ENCODE measurements at places on chromosomes 1 and 21.
A peak's percentile ranks its signal among the peaks of the same experiment; 100 is the strongest.

- DNase-seq: peak; percentile 76
These were observed 99.7 kb upstream of the IRF2BP2 start for GRCh38 chr1:234709473-234710228.

GRCh38 chr21:42438316-42439205, 34.9 kb downstream of the UBASH3A start:
- no peak for DNase-seq

DNA sequence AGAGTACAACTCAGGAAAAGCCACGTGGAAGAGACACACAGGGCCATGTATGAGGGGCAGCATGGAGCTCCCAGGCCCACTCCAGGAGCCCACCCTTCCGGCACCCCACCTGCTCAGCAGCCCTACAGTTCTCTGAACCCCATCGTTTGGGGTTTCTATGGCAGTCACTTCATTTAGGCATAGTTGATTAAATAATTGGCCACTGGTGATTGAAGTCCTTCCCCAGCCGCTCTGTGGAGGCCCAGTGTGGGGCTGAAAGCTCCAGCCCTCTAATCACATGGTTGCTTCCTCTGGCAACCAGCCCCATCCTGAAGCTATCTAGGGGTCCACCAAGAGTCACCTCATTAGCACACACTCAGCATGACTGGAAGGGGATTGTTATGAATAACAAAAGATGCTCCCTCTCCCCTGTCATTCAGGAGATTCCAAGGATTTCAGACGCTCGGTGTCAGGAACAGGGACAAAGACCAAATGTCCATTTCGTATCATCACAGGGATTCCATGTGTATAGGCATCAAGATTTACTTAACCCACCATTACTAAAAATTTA, 12.2 kb upstream of the S100A7A start:
- no peak for DNase-seq

- DNase-seq: no peak
These were observed 26.8 kb downstream of the IFI44 start for GRCh38 chr1:78676347-78676982.

GRCh38 chr1:112754116-112754628, 39.0 kb upstream of the PPM1J start:
- DNase-seq: no peak

GRCh38 chr1:3809680-3810079, 13.4 kb upstream of the LRRC47 start:
- DNase-seq: no peak

GRCh38 chr1:102655034-102655433, 453.3 kb downstream of the COL11A1 start:
- DNase-seq: no peak

GRCh38 chr1:108742253-108742652, 4.2 kb upstream of the STXBP3 start:
- no peak for DNase-seq

DNA sequence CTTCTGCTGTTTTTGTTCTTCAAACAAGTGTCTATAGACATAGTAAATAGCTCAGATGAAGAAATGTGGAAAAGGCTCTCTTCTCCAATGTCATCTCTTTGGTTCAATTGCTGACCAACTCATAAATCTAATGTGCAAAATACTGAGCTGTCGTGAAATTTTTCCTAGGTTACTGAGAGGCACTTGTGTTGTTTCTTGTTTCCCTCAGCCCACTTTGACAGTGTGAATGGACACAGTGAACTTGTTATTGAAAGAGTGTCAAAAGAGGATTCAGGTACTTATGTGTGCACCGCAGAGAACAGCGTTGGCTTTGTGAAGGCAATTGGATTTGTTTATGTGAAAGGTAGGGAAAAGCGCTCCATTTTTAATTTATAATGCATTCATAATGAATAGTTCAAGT, 245.3 kb downstream of the TPR start:
- no peak for DNase-seq

- DNase-seq: no peak
These were observed 150.0 kb downstream of the TOMM20 start for GRCh38 chr1:234978397-234979295.

DNA sequence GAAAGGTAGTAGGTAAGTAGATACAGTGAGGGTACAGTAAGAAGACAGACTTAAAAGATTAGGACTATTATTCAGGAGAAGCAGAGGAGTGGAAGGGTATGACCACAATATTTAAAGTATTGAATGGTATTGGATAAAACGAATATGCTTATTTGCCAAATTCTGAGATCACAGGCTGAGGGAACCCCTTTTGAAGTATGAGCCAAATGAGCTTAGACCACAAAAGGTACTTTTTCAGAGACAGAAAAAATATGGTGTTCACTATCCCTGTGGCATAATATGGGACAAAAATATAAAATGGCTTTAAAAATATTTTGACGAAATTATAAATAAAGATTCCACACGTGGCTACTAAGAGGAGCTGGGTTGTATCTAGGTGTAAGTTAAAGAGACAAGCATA, 880 bp upstream of the MTF2 start:
- DNase-seq: no peak

- DNase-seq: no peak
These were observed 6.9 kb upstream of the PPM1J start for GRCh38 chr1:112721966-112722524.

- no peak for DNase-seq
These were observed 32.1 kb downstream of the KDM1A start for GRCh38 chr1:23051290-23051909.

GRCh38 chr1:182217967-182218366, 156.5 kb upstream of the ZNF648 start:
- DNase-seq: no peak

GRCh38 chr1:59061876-59062275, 235.0 kb upstream of the FGGY start:
- peak; percentile 78 for DNase-seq

DNA sequence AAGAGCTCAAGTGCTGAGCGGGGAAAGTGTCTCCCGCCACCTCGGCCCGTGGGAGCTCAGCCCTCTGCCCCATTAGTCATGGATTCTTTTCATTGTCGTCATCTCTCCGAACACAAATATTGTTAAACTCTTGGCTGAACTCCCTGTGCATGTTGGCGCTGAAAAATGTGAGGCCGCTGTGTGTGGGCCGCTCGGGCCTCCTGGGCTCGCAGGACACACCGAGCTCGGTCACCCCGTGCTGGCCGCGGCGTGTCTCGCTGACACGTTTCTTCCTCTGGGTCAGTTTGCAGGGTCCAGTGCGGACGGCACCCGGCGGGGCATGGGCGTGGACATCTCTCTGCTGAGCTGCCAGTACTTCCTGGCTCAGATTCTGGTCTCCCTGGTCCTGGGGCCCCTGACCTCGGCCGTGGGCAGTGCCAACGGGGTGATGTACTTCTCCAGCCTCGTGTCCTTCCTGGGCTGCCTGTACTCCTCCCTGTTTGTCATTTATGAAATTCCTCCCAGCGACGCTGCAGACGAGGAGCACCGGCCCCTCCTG, 25.6 kb downstream of the SLC45A1 start:
- DNase-seq: peak; percentile 86

GRCh38 chr21:27425172-27425571, 458.3 kb upstream of the ADAMTS5 start:
- DNase-seq: no peak

- DNase-seq: no peak
These were observed 21.8 kb downstream of the ELK4 start for GRCh38 chr1:205610036-205610435.

DNA sequence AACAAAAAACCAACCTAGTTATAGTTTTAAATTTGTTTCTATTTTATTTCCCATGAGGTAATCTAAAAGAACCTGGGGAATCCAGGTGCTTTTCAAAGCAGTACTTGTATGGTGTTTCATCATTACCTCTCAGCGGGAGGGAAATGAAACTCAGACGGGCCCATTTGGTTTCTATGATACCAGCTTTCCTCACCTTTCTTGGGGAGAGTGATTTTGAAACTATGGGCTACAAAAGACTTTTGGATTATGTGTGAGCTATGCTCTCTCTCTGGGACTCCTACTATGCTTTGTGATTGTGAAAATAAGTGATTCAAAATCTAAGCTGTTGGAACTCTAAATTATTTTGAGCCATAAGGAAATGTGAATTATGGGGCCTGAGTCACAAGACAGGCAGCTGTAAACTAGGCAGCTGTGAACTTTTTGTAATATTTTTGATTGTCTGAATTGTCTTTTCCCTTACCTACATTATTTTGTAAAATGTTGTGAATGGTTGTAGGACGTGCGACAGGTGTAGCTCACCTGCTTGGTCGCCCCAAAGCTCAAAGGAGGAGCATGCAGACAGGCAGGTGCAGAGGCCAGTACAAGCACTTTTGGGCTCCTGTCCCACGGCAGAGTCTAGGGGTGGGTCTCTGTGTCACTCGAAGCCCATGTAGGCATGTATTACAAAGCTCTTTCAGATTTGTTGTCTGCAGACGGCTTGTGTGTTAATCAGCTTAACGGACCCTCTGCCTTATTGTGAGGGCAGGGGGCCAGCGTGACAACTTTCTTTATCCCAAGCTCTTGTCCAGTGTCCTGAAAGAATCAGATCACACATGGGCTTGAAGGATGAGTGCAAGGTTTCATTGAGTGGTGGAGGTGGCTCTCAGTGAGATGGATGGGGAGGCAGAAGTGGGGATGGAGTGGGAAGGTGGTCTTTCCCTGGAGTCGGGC, 64.8 kb upstream of the BACH1 start:
- no peak for DNase-seq

DNA sequence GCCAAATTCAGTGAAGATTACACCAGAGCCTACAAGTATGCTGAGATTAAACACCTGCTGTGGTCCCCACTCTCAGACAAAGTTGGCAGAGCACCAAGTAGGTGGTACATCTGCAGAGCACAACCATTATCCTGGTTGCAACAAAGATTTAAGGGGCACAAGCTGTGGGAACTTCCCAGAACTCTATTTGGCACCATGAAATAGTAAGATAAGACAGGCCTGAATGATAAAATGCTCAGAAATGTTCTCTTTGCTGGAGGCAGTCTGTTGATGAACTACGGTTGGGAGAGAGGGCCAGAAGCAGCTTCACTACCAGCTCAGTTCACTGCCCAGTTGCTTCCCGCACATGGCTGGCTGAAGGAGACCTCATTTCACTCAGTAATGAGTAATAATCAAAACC, 19.9 kb downstream of the RPL5 start:
- DNase-seq: no peak

DNA sequence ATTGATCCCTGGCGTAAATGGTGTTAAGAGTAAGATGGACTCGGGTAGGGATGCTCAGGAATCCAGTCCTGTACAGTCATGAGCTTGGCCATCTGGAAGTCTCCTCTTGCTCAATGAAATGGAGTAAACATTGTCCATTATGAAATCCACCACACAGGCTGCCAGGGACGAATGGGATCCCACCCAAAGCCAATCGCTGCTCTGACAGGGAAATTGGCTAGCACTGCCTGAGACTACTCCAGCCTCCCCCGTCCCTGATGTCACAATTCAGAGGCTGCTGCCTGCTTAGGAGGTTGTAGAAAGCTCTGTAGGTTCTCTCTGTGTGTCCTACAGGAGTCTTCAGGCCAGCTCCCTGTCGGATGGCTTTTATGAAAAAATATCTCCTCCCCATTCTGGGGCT, at the start of gene HSD11B1:
TSS of gene HSD11B1 (plus strand) at position 263 of the 400 bp plus-strand sequence. CDS start at position 360, 97 bp downstream.
- DNase-seq: peak; percentile 74

DNA sequence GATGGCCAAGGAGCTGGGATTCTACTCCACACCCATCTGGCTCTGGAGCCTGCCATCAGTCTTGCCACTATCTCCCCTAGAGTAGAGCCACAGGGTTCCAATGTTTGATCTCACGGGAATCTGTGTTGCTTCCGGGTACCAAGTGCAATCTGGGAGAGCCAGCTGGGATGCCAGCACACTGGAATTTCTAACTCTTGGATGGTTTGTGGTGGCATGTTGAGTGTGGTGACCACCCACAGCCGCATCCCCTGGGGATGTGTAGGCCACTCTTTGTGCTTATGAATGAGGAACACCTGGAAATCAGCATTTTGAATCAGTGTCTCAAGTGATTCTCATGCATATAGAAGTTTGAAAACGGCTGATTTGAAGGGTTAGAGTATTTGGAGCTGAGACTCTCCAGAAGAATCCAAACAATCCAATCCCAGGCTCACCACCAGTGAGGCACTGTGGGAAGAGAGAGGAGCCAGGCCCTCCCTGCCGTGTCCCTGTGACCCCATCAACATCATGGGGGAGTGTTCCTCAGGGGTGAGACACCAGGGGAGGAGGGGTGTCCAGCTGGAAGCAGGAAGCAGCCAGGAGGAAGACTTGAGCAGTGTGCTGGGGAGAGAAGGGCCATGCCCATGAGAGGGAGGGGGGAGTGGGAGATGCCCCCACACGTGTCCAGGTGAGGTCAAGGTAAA, 13.4 kb downstream of the FBLIM1 start:
- DNase-seq: no peak

GRCh38 chr1:89407360-89407759, 43.5 kb downstream of the GBP6 start:
- no peak for DNase-seq

DNA sequence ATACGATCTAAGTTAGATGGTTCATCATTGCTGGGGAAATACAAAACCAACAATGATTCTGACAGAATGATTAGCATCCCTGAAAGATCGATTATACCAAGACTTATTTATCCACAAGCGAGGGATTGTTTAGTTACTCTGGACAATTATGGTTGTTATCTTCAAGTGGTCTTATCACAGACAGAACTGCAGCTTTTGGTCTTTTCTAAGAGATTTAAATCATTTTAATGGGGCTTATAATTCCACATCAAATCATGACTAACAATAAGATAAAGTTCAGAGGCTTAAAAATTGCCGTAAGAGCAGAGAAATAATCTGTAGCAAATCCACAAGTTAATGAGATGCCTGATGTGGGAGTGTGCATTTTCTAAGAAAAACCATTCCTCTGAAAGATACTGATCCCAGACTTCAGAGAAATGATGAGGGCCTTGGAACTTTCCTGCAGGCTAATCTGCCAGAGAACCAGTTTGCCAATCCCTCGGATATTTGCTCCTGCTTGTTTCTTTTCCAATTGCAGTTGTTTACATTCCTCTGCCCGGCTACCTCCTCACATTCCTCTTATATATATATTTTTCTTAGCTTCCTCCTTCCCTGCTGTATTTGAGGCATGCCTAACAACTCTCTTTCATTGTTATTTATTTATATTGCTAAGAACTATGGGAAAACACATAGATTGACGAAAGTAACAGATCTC, 134.8 kb downstream of the BACH1 start:
- no peak for DNase-seq

DNA sequence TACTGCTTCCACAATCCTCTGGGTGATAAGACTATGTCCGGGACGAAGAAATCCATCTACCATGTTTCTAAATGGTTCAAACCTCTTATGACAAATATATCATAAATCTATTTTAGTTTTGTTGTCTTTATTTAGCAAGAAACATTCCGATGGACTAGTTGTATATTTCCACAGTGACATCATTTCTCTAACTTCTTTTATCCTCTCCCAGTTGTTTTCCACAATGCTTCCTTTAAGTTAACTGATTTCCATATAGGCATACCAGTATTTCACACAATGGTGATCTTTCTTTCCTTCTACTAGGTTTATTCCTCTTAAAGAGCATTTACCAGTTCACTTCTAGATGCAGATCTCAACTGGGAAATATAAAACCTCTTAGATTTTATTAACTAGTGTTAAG, 44.8 kb downstream of the USP1 start:
- no peak for DNase-seq

- DNase-seq: no peak
These were observed 192.8 kb downstream of the HUNK start for GRCh38 chr21:32065654-32066053.

Data from Right ventricle myocardium inferior (tissue), 1 donor.